Right renal pelvis (tissue), 4 donors: ENCODE measurements at places on chromosomes 13 and 19.
A peak's percentile ranks its signal among the peaks of the same experiment; 100 is the strongest.

DNA sequence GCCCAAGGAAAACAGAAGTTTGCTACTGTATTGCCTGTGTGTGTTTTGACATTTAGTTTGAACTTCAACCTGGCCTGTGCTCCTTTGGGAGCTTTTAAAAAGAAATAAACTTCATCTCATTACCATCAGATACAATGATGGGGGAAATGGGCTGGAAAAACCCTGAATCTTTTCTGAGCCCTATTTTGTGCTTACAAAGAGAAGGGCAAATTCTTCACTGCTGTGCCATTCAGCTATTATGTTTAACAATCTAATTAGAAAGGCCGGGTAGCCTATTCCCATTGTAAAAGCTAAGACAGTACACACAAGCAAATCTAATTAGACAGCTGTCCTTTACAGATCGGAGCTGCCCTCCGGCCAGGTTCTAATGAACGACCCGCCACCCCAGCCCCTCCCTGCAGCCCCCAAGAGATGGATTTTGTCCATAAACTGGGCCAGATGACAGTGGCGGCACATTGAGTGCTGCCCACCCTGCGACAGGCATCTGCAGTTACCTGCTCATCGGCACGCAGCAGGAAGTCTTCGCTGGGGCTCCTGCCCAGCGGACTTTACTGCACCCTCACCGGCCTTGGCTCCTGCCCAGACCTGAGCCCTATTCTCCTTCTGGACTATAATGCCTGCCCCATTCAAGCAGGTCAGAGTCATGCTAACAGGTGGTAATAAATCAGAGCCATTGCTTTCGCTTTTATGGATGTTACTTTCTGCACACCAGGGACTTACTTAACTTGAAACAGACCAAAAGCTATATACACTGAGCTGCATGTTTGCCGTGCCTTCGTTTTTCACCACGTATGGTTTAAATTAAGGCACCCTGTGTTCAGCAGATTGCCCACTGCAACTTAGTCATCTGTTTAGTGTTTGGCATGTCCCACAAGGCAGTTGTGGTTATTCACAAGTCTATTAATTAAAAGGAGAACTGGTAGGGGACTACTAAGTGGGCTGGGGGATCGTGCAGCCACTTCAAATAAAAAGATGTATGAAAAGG, 549.6 kb downstream of the FGF9 start:
- DNase-seq = no peak

DNA sequence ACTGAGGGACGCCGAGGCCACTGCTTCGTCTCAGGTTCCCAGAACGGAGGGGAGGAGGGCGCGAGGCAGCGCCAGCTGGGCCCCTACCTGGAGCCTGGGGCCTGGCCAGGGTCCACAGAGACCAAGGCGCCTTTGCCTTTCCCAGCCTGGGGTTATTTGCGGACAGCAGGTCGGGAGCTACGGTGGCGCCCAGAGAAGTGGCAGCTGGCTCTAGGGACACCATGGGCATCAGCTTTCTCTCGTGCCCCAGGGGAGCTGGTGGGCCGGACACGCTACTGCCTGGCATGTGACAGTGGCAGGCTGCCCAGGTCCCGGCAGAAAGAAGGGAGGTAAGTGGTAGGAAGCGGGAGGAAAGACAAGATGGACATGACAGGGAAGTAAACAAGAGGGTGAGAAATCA, 19.0 kb downstream of the AKT2 start:
- no peak for DNase-seq

DNA sequence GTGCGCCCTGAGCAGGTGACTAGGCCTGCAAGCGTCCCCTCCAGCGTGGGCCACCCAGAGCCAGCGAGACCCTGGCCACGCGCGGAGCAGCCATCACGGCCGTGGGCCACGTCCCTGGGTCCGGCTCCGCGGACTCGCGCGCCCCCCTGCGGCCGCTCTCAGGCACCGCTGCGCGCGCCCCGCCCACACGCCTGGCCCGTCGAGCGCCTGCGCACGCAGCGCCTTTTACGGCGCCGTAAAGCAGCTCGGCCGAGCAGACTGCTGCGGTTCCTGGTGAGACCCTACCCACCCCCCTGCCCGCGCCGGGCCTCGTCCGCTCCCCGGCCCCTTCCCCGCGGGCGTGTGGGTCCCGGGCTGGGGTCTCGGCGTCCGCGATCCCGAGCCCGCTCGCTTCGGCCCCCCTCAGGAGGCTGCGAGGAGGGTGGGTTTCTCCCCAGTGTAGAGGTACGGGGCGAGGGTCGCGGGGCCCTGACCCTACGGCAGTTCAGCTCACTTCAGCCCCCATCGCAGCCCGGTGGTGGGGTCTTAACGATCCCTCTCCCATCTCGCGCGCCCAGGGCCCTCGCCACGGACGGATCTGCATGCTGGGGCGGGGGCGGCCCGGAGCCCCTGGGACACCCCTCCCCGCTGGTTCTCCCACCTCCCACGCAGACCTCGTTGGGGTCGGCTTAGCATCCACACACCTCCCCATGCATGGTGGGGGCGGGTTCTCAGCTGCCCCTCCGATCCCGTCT, at the start of gene TRAPPC5:
TSS of gene TRAPPC5 (plus strand) at position 228 of the 734 bp plus-strand sequence. CDS start 1,421 bp downstream, outside the sequence.
- DNase-seq = peak; percentile 80

DNA sequence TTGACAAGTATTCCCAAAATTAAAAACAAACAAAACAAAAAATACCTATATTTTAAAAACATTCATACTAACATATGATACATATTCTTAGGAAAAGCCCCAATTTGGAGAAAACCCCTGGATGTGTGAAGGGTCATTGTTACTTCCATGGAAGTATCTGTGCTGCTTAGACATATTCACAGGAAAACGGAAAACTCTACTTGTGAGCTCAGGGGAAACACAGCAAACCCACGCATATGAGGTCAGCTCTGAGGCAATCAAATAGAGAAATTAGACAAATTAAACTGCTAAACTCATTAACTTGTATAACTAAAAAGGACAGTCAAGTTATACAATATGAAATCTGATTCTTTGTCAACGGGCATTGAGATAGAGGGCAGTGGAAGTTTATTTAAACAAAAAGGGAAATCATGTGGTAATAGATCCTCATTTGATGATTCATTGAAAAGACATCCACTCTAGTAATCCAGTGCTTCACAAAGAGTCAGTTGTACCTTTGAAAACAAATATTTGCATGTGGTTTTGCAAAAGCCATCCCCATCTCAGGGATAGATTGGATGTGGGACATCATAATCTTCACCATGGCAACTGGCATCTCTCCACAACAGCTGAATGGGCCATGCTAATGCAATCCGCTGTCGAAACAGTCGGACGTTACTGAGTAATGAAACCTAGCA, 423.4 kb downstream of the ITGBL1 start:
- no peak for DNase-seq
